Activated T-cell treated with anti-CD3 and anti-CD28 coated beads, Interleukin-2, amount 50 U/mL, for 48 hours (primary cell): ENCODE measurements at places on chromosomes 5 and 9.

DNA sequence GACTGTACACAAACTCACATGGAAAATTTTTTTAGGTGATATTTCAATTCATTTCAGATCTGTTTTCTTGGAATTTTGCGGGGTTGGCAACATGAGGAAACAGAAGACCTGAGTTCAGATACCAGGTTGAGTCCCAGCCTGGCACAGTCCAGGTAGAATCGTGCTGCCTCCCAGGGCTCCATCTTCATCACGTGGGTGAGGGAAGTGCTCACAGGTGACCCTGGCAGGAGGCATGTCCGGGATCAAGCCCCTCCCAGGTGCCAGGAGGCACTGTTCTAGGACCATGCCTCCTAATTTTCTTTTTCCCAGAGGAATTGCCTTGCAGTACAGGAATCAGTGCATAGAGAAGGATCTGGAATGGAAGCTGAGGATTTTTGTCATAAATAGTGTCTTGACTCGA is 318.3 kb upstream of the IRX4 start:
- no peak for DNase-seq

DNA sequence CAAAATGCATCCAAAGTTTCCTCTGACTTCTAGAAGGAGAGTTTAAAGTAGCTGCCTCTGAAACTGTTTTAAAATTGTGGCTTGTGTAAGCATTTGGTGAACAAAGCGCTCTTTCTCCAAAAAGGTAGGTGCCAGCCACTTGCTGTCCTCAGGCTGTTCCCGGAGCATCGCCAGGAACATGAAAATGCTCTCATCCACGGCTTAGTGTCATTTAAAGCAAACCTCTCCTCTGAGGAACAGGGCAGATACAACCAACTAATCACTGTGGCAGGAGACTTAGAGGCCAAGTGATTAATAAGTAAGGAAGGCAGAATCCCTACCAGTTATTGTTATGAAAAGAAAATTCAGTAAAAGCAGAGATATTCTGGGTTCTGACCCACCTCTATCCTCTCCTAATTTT is 165.6 kb downstream of the DCP2 start:
- DNase-seq = no peak

DNA sequence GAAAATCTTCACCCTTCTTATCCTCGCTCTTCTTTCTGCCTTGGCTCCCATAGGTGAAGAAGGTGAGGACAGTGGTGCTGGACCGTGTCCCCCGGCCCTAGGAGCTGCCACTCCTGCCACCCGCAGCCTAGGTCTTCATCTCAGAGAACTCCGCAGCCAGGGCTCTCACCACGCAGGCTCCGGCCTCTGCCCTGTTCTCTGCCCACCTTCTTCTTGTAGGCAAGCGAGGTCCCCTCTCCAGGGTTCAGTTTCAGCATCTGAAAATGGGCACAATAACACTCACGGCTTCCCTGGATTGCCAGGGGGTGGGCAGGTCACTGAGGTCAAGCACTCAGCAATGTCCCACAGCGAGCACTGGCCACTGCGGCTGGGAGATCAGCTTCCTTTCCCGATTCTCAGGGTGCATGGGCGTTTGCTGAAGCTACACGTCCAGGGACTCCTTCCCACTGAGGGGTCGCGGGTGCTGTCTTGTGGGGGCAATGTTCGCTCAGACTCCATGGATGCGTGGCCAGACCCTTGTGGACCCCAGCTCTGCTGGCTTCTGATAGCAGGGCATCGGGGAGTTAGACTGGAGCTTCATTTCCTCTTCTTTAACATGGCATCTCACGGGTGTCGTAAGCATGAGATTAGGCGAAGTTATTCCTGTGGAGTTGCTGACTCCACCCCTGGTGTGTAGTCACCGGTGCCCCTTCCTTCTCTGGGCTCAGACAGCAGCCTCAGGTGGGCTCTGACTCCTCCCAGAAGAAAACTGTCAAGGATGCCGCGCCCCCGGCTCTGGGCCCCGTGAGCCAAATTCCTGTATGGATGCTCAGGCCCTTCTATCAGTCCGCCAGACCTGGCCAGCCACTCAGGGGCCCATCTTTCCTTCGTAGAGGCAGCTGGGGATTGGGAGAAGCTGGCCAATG is 145.1 kb upstream of the IRX2 start:
- no peak for DNase-seq

DNA sequence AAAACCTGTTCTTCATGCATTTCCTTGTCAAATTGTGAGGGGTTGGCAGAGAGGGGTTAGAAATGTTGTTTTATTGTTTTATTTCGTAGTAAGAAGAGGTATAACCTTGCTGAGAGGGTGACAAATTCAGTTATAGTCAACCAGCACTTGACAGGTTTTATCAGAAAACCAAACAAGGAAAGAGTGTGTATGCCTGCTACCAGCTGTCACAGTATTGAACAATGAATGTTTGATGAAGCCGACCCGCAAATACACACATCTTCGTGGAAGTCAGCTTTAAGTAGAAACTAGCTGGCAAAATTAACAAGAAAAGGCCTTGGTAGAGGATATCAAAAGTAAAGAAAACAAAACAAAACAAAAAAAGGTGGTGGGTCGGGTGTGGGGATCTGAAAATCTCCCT is 214.6 kb upstream of the TLE4 start:
- no peak for DNase-seq

GRCh38 chr5:109305352-109305751 is 104.4 kb downstream of the PJA2 start:
- DNase-seq = no peak

DNA sequence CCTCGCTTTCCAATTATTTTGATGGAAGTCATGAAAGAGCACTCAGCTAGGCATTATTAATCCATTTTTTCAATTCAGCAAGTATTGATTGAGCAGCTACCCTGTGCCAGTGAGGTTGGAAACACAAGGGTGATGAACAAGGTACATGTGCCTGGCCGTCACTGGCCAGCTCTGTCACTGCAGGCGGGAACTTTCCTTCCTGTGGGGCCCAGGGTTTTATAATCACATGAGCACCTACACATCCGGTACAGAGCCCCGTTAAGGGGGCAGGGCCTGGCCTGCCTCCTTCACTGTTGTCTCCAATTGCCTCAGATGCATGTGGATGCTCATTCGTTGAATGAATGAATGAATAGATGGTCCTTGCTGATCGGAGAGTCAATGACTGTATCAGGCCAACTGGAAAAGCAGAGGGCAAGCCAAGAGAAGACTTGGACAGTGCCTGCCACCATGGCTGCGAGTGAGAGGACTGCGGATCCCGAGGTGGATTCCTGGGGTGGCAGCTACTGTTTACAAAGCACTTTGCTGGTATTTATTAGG is 55.9 kb upstream of the KCNMB1 start:
- no peak for DNase-seq

GRCh38 chr5:73673161-73673591 is 47.2 kb downstream of the ARHGEF28 start:
- no peak for DNase-seq

GRCh38 chr9:72254901-72255545 is 105.8 kb downstream of the GDA start:
- no peak for DNase-seq

GRCh38 chr5:140261403-140262171 is 41.3 kb downstream of the PFDN1 start:
- no peak for DNase-seq

- DNase-seq = no peak
Observed at GRCh38 chr9:134619448-134619982, 22.1 kb upstream of the COL5A1 start.

GRCh38 chr5:57194653-57195052 is 20.8 kb downstream of the GPBP1 start:
- DNase-seq = no peak

GRCh38 chr5:30607301-30607894 is 586.1 kb upstream of the CDH6 start:
- no peak for DNase-seq
